Heart left ventricle (tissue), 16 donors: ENCODE measurements at places on chromosomes 2 and 18. TPM values are rescaled to one million over a fixed set of nuclear protein-coding genes. Genes with fewer than 3 reads are reported as not detected.

DNA sequence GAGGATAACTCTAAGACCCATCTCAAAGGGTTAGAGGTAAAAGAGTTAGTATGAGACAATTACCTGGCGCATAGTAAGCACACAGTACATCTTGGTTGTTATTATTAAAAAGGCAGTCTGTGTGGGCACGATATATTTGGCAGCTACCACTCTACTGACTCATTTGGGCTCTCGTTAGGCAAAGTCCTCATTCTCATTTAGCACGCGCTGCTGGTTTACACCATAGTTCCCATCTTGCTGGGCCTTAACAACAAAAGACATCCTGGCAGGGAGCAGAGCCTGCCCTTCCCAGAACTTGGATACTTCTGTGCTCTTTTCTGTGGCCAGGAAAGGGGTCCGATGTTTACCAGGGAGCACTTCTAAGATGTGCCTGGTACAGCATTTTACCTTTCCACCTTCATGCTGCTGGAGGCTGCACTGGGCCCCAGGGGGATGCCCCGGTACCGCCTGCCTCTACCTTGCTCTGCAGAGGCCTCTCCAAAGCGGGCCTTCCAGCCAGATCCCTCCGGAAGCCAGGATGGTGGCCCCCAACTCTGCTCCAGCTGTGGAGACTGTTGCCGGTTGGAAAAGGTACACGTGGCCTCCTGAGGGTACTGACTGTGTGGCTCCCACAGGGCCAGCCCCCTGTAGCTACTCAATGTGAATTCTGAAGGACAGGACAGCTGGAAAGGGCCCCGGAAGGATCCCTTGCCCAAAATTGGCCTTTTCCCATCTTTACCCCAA is 15.0 kb downstream of the GLI2 start:
- H3K27me3 ChIP-seq = no peaks in the 10 kb centered on the region
- no peaks in the 10 kb centered on the region for H3K36me3 ChIP-seq
- H3K4me3 ChIP-seq = no peak overlapping the region
- H3K4me1 ChIP-seq = peaks cover 23% of the 10 kb centered on the region
- DNase-seq = no peak
- H3K27ac ChIP-seq = no peak overlapping the region

DNA sequence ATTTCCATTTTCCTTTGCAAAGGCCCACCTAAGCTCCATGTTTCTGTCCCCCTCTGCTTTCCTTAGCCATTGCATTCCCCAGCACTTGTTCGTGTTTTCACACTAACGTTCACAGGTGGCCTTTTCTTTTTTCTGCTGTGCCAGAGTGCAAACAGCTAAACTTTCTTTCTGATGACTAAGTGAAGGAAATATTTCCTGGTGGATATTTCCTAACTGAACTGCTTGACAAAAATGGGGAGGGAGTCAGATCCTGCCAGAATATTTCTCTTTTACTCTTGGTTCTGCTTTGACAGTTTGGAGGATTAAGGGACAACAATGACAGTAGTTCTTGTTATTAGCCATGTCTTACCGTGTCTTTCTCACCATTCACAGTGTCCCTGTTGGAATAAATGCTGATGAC is 344.0 kb downstream of the ARHGAP15 start:
- DNase-seq = no peak
- no peak overlapping the region for H3K27ac ChIP-seq
- no peak overlapping the region for H3K4me3 ChIP-seq
- no peaks in the 10 kb centered on the region for H3K27me3 ChIP-seq

DNA sequence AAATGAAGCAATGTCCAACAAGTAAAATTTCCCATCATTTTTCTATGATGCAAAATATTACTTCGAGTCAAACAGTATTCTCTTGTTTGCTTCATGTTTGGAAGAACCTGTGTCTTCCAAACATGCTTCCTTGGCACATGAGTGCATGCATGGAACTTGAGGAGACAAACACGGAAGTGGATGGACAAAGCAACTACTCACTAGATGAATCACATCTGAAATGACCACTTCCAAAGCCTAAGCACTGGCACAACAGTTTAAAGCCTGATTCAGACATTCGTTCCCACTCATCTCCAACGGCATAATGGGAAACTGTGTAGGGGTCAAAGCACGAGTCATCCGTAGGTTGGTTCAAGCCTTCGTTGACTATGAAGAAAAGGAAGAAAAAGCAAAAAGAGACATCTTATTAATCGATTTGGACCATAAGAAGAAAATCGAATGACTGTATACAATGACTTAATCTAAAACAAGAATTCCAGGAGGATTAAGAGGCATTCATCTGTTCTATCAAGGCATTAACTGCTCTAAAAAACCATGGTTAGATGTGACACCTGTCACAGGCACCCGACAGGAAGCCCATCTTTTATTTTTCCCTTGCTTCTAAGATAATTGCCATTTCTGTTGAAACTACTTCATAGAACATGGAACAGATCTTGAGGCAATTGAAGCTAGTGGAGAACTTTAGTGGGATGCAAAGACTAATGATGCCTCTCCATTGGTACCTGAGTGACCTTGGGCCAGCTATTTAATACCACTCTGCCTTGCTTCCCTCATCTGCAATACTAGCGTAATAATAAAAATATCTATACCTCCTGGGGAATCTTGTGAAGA is 56.0 kb downstream of the ATIC start:
- H3K36me3 ChIP-seq = peaks cover 60% of the 10 kb centered on the region
- no peak overlapping the region for H3K4me3 ChIP-seq
- H3K27ac ChIP-seq = no peak overlapping the region
- no peaks in the 10 kb centered on the region for H3K27me3 ChIP-seq
- DNase-seq = no peak
- no peaks in the 10 kb centered on the region for H3K4me1 ChIP-seq

GRCh38 chr2:223779877-223780276 is 57.5 kb downstream of the AP1S3 start:
- no peak overlapping the region for H3K4me3 ChIP-seq
- no peaks in the 10 kb centered on the region for H3K27me3 ChIP-seq
- no peaks in the 10 kb centered on the region for H3K36me3 ChIP-seq
- DNase-seq = no peak
- no peak overlapping the region for H3K27ac ChIP-seq
- no peaks in the 10 kb centered on the region for H3K4me1 ChIP-seq

DNA sequence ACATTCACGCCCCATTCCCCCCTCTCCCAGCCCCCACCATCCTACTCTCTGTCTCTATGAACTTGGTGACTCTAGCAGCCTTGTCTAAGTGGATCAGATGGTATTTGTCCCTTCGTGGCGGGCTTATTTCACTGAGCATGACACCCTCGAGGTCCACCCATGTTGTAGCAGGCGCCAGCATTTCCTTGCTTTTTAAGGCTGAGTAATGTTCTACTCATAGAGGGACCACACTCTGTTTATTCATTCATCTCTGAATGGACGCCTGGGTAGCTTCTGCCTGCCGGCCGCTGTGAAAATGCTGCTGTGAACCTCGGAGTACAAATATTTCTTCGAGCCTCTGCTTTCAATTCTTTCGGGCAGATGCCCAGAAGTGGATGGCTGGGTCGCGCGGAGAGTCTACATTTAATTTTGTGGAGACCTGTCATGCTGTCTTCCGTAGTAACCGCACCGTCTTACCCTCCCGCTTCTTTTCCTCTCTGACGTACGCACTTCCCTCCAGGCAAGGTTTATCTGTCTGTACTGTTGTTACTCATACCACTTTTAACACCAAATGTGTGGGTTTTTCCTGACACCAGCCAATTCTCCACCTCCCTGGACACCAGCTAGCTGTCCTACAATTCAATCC is 5.6 kb downstream of the CROCC2 start:
- no peaks in the 10 kb centered on the region for H3K27me3 ChIP-seq
- peaks cover 17% of the 10 kb centered on the region for H3K4me1 ChIP-seq
- H3K4me3 ChIP-seq = no peak overlapping the region
- H3K36me3 ChIP-seq = no peaks in the 10 kb centered on the region

- no peaks in the 10 kb centered on the region for H3K27me3 ChIP-seq
- DNase-seq = no peak
- no peak within 1 kb of the TSS for H3K4me3 ChIP-seq
- peaks cover 11% of the 10 kb centered on the region for H3K4me1 ChIP-seq
- H3K27ac ChIP-seq = no peak within 1 kb of the TSS
Observed at GRCh38 chr2:174764280-174765255, at the start of gene CHRNA1. CHRNA1 (minus strand) TSS chr2:174764472; CDS start chr2:174764394, 78 bp downstream.

GCG gene
- not detected for total RNA-seq

GRCh38 chr2:28929581-28929980 is 35.1 kb downstream of the WDR43 start:
- no peak overlapping the region for H3K27ac ChIP-seq
- peaks cover 100% of the 10 kb centered on the region for H3K36me3 ChIP-seq
- H3K4me3 ChIP-seq = no peak overlapping the region
- H3K4me1 ChIP-seq = no peaks in the 10 kb centered on the region
- H3K27me3 ChIP-seq = no peaks in the 10 kb centered on the region

DNA sequence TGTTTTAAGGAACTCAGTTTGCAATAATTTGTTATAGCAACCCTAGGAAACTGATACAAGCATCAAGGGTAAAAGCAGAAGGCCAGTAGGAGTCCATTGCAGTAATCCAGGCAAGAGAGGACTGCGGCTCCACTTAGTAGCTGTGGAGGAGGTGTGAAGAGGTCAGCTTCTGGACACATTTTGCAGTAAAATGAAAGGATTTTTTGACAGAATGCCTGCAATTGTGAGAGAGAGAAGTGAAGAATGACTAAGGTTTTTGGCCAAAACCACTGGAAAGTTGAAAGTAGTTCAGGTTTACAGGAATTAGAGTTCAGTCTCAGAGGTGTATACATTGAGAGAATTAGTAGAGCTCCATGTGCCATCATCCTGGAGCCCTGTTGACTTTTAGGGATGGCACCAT is 129.5 kb downstream of the RHBDD1 start:
- H3K36me3 ChIP-seq = no peaks in the 10 kb centered on the region
- no peak for DNase-seq
- no peaks in the 10 kb centered on the region for H3K4me1 ChIP-seq
